ENCODE measurements at places on chromosomes 7 and 10. TPM values are rescaled to one million over a fixed set of nuclear protein-coding genes. Genes with fewer than 3 reads are reported as not detected.
A peak's percentile ranks its signal among the peaks of the same experiment; 100 is the strongest.

DNA sequence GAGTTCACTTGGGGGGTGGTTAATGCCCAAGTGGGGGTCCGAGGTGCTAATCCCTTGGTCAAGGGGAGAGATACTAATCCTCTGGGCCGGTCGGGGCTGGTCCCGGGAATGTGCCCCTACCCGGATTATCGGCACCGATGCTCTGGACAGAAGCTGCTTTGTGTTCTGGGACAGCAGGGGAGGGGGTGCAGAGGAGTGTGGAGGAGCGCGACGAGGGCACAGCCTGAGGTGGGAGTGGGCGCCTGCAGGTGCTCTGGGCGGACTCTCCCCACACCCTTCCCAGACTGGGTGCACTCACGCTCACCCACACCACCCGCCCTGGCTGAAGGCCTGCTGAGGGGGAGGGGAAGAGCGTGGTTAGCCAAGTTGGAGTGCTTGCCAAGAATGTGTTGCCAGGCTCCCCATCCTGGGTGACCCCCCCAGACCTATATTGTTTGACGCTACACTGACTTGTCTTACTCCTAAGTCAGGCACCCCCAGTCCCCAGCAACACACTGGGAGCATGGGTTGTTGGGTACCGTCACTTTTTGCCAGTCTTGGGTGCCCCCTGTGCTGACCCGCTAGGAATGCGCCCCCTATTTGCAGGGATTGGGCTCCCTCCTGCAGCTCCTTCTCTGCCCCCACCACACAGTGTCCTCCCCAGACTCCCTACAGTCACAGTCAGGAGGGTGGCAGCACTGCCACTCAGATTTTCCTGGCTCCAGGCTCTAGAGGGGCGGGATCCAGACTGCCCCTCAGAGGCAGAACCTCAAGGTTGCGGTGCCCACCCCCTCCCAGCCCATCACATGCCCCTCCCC lies 1.2 kb downstream of the SLC4A2 start:
- DNase-seq: no peak

DNA sequence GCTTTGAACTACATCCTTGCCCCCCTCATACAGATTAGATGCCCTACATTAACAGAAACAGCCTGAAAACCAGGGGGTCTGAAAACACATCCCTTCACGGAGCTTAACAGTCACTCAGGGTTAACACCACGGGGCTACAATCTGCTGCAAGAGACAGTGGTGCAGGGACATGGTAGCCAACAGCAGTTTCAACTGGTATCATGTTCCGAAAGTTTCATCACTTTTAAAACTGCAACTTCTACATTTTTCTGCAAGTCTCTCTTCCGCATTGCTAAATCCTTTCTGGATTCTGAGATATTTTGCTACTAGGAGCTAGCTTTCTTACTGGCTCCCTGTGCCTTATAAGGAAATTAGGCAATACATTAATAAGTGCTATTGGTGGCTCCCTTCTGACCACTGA lies 92.6 kb downstream of the JAZF1 start:
- no peak for DNase-seq

- DNase-seq: peak; percentile 88
Measured at GRCh38 chr10:124106241-124106879, 13.0 kb upstream of the CHST15 start.

- no peak for DNase-seq
Measured at GRCh38 chr7:24665564-24666294, 91.5 kb downstream of the GSDME start.

- no peak for DNase-seq
Measured at GRCh38 chr7:876972-877311, 588 bp downstream of the GET4 start.

DNA sequence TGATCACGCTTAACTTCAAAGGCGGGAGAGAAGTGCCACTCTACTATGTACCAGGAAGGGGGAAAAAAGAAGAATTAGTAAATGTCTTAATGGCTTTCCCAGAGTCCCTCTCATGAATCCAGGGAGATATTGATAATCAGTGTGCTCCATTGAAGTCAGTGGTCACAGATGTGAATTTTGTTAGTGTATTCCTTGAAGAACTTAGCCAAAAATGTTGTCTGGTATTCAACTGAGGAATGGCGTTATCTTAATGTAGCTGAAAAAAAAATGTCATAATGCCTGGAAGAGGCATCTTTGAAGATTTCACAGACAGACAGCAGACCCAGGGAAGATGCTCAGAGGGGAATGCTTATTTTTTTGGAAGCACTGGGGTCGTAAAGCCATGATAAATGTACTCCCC lies 250.4 kb downstream of the WDR11 start:
- DNase-seq: no peak

DNA sequence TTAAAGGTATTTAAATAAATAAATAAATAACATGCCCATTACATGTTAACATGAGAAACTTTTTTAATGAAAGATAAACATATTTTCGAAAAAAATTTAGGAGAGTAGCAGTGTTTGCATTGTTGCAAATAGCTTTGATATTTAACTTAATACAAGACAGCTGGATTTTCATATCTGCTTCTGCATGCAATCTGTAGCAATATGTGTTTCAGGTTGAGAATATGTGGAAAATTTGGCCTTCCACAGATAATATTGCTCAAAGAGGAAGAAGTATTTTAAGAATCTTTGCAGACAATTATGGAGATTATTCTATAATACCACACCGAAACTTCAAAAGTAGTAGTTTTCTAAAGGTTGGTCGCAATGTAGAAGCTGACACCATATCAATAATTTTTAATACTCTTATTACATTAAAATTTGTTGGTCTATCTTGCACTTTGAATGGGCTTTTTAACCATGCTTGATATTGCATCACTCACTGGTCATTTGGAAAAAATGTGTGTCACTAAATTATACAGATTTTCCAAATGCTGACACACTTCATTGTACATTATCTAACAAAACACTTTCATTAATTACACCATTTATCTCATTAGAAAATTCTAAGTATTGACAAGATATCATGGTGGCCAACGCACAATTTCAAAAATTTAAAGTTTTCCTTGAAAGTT lies 229.8 kb upstream of the HDAC9 start:
- DNase-seq: no peak

- DNase-seq: no peak
Measured at GRCh38 chr10:133084491-133084890, 3.2 kb upstream of the ADGRA1 start.

DNA sequence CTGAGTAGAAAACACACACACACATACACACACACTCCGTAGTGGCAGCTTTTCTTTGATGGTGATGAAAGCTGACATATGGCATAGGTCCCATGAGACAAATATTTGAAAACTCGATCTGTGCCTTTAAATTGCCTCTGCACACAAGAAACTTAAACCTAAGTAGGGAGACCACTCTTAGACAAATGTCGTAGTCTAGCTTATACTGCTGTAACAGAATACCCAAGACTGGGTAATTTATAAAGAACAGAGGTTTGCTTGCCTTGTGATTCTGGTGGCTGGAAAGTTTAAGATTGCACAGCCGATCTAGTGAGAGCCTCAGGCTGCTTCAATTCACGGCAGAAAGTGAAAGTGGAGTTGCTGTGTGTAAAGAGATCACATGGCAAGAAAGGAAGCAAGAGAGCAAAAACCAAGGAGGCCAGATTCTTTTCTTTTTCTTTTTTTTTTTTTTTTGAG lies 489.4 kb upstream of the SORCS1 start:
- no peak for DNase-seq

The ASAH2 gene
- total RNA-seq: 2.2 TPM

DNA sequence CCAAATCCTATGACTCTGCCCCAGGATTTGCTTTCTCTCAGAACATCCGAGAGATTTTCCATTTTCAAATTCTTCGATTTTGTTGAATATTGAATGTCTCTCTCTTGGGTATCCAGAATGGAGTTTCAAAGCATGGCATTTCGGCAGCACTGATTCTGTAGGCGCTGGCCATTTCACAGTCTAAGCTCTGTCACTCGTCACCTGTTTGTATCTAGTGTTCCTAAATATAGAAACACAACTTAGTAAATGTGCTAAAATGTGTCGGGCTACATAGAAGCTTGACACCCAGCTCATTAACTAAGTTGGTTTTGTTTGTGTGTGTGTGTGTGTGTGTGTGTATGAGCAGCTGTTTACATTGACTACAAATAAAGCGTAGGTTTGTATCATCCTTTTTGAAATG lies 173.5 kb upstream of the FZD1 start:
- no peak for DNase-seq

GRCh38 chr7:31335161-31335856 lies 5.2 kb downstream of the NEUROD6 start:
- no peak for DNase-seq

DNA sequence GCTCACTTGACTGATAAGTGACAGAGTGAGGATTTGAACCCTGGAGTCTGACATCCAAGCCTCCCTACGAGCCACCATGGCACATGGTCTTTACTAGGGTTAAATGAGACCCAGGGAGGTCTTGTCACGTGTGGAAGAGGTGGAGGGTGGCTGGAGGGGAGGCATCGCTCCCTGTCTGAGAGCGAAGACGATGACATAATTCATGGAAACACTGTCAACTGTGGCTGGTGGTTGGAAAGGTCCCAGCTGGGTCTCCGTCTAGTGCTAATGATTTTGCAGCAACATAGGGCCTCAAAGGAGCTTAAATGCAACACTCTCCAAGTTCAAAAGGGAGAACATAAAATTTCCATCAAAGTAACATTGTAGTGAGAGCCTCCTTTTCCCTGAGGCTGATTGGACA lies 99.9 kb upstream of the BAIAP2L1 start:
- no peak for DNase-seq

- no peak for DNase-seq
Measured at GRCh38 chr7:134357486-134357885, 40.8 kb upstream of the SLC35B4 start.

DNA sequence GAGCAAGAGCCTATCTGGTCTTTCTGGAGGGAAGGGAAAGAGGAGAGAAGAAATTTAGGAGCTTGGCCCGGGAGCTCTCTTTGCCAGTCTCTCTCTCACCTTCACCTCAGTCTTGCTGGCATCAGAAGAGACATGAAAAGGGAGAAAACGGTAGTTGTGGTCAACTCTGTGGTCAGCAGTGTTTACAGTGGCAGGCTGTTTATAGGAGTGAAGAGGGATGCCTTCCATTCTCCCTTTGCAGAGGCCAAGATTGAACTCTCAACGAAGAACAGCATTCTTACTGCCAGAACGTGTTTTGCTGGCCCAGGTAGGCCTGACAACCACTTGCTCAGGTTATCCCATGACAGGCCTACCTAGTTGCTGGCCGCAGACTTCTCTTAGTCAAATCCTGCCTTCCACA lies 133.3 kb downstream of the CCDC3 start:
- DNase-seq: no peak

The ATOH7 gene
- not detected for total RNA-seq

DNA sequence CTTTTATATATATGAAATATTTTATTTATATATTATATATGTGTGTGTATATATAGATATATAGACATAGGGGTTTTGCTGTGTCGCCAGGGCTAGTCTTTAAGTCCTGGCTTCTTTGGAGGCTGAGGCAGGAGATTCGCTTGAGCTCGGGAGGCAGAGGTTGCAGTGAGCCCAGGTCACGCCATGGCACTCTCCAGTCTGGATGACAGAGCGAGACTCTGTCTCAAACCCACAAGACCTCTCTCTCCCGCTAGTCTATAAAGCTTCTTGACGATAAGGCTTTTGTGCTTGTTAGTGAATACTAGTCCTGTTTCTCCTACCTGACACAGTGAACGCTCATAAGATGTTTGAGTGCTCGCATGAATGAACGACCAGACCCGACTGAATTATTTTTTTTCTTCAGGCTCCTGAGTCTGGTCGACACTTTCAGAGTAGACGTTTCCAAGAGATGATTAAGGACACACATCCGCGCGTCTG lies 577 bp upstream of the DDX21 start:
- DNase-seq: no peak

GRCh38 chr7:6241607-6241973 lies 30.8 kb downstream of the CYTH3 start:
- no peak for DNase-seq

GRCh38 chr7:101538596-101539459 lies 90.3 kb downstream of the MYL10 start:
- no peak for DNase-seq

The UBTD1 gene
- total RNA-seq: 26.7 TPM

DNA sequence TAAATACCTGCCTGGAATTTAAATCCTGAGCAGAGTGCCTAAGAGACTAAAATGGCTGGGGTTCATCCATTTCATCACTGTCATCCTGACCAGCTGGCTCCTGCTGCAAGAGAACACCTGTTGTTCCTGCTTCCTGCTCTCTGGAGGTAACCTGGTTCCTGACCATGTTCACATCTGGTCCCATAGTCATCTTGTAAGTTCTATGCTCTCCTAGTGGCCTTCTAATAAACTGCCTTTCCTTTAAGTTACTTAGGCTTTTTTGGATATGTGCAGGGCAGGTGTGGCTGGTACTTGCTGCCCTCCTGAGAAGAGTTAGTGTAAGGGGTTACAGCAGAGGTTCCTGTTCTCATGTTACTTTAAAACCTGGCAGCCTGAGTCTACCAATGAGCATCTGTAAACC lies 80.0 kb downstream of the NRCAM start:
- DNase-seq: no peak

DNA sequence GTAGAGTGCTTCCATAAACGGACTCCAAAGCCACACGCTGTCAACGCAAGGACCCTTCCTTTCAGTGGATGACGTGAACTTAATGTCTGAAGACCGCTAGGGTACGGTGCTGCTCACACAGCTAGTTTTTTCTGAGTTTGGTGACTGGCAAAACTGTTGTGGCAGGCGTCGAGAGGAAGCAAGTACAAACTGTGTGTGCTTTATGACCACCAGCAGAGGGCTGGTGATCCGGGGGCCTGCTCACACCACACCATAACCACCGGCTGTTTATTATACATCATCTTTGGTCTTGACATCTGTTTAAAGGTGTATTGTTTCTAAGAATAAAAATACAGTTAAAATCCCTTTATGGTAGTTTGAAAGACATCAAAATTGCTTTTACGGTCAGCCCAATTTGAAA lies 37.1 kb upstream of the ATP6V0A4 start:
- no peak for DNase-seq

- DNase-seq: no peak
Measured at GRCh38 chr10:75395932-75396630, 5.5 kb downstream of the ZNF503 start.

DNA sequence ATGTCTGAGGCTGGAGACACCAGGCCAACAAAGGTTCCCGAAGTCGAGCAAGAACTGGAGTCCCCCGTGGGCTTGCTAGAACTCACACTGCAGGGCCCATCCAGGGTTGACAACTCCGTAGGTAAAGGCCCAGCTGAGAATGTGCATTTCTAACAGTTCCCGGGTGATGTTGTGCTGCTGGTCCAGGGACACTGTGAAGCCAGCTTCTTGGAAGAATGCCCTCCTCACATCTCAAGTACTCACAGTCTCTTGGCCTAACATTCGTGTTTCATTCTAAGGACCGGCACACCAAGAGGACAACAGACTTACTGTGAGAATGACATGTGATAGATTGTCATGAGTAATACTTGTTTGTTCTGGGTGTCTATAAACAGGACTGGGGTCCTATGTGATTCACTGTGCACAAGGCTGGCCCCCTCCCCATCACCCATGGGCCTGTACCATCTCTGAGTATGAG lies 682.3 kb upstream of the IGFBP3 start:
- DNase-seq: no peak

All from right atrium auricular region (tissue), 2 donors.